Activated T-helper 1 cell treated with Interleukin-2 at 50 U/mL for 16 hours (primary cell): ENCODE measurements at places on chromosomes 5 and 9.

- DNase-seq, result no peak
These were observed 10.3 kb upstream of the ANKHD1 start for GRCh38 chr5:140391312-140391711.

- no peak for DNase-seq
These were observed 55.1 kb downstream of the KIAA1958 start for GRCh38 chr9:112541685-112542084.

- no peak for DNase-seq
These were observed 38.8 kb upstream of the SPRY4 start for GRCh38 chr5:142363619-142363963.

- no peak for DNase-seq
These were observed 1.6 kb upstream of the PAPPA start for GRCh38 chr9:116151966-116152381.
